ENCODE measurements at places on chromosomes 4 and X. TPM values are rescaled to one million over a fixed set of nuclear protein-coding genes. Genes with fewer than 3 reads are reported as not detected.

Gene USP27X
- total RNA-seq: 0.99 TPM

Gene POLA1
- total RNA-seq: 9.7 TPM

Gene NAP1L3
- total RNA-seq: 1.7 TPM

Gene PQBP1
- 37.6 TPM for total RNA-seq

Gene UGT2B10
- not detected for total RNA-seq

Gene GPC3
- total RNA-seq: not detected
